ENCODE measurements at places on chromosomes 11 and 22.
A peak's percentile ranks its signal among the peaks of the same experiment; 100 is the strongest.

DNA sequence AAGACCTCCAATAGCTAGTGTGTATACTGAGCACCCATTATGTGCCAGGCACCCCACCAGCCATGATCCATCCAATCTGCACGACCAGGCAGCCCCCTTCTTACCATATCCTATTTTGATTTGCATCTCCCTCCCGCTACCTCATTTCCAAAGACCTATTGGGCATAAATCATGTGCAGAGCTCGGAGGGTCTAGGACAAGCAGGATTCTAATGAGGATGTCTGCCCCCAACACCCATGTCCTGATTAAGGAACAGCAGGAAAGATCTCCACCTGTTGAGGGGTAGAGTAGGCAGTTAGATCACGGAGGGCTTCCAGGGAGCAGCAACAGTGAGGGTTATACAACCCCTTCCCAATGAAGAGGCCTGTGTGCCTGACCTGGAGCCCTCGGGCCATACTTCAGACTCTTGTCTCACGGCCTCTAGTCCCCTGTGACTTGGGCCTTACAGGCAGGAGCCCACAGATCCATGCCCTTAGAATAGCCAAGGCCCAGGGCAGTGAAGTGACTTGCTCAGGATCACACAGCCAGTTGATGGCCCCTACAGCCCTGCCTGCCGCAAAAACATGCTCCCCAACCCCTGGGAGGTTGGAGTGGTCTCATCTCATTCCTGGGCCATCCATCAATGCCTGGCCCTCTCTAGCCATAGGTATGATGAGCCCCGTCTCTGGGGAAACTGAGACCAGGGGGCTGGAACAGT is 3.5 kb downstream of the RAB3IL1 start:
- DNase-seq: no peak

GRCh38 chr22:16609548-16610261 is 17.1 kb upstream of the CCT8L2 start:
- DNase-seq: no peak

- no peak for DNase-seq
Measured at GRCh38 chr22:43511276-43511910, 99.6 kb downstream of the MPPED1 start.

- DNase-seq: no peak
Measured at GRCh38 chr11:6417907-6418556, 862 bp downstream of the APBB1 start.

- no peak for DNase-seq
Measured at GRCh38 chr22:50282361-50283155, 12.4 kb upstream of the MAPK11 start.

DNA sequence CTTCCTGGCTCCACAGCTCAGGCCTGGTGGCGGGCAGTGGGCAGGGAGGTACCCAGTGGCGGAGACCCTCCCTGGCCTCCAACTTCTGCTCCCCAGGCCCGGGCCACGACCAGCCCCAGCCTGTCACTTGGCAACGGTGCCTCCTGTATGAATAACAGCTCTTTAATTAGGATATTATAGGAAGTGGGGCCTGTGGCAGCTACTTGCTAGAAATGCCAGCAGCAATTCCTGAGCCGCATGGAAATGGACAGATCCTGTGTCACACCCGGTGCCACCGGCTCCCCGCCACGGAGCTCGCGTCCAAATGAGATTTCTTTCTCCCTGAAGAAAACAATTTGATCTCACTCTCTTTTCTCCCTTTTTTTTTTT is 104.5 kb downstream of the CHST1 start:
- DNase-seq: no peak

DNA sequence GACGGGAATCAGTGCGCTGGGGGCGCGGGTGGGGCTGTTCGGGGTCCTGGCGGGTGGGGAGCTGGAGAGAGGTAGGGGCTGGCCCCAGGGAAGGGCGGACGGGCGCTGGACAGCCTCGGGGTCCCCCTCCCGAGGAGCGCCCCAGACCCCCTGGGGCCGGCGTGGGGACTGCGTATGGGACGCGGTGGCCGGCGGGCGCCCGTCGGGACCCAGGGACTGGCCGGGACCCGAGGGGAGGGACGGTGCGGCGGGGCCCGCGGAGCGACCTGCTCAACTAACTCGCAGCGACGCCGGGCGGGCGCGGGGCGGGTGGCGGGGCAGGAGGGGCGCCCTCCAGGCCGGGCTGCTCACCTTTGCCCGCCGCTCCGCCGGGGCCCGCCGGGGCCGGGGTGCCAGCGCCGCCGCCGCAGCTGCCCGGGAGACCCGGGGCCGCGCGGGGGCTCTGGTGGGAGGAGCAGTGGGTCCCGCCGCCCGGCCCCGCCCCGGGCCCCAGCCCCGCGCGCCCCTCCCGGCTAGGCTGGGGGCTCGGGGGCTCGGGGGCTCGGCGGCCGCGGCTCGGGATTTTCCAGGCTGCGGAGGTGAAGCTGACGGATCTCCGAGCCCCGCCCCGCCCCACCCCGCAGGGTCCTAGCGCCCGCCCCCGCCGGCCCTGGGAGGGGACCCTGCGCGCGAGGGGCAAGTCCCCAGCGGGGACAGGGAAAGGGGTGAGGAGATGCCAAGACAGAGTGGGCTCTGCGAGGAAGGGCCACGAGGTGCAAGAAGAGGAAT is 12.3 kb downstream of the STARD10 start:
- DNase-seq: peak; percentile 47

DNA sequence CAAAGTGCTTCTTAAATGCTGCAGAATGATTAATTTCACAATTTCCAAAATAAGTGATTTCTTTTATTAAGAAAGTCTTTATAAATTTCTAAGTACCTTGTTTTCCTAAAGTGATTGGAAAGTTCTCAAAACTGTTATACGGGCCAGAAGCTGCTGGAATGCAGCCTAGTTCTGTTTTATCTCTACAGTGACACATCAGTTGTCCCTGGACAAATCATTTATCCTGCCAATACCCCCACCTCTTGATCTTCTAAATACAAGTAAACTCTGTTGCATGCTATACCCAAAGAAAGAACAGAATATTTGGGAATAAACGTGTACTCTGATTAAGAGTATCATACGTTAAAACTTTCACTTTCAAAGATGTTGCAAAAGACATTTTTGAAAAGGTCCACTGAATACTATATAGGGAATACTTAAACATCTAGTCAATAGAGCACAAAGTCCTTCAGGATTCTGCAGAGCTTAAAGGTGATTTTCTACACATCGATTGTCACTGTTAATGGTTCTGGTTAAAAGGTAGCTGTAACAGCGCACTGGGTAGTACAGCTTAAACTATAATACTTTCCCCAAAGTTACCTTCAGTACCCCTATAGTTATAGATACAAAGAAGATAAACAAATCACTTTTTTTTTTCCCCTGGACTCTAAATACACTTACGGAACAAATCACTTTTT is 92.1 kb upstream of the APOA1 start:
- no peak for DNase-seq

DNA sequence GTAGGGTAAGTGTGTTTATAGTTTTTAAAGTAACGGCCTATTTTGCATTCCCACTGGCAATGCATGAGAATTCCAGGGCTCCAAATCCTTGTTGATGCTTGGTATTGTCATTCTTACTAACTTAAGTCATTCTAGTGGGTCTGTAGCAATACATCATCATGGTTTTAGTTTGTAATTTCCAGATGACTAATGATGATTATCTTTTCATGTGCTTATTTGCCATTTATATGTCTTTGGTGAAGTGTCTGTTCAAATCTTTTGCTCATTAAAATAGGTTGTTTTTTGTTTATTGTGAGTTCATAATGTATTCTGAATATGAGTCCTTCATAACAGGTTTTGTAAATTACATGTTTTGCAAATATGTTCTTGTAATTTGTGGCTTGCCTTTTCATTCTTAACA is 31.2 kb downstream of the MTMR3 start:
- DNase-seq: no peak

GRCh38 chr11:69674267-69674885 is 777 bp downstream of the LTO1 start:
- DNase-seq: no peak

- no peak for DNase-seq
Measured at GRCh38 chr11:57158180-57158579, 23.6 kb upstream of the LRRC55 start.

DNA sequence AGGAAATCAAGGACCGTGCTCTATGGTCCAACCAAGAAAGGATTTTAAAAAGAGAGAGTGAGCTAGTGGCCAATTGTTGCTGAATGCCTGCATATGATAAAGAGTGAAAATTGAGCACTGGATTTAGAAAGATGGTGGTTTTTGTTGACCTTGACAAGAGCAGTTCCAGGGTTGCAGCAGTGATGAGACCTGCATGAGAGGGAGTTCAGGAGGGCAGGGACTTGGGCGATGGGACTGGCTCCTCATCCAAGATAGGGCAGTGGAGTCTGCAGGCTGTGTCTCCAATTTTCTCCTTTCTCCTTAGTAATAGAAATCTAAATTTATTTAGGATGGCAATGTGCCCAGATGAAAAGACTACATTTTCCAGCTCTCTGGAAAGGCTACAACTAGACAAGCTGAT is 94.0 kb upstream of the B3GAT1 start:
- DNase-seq: no peak

- peak; percentile 67 for DNase-seq
Measured at GRCh38 chr22:31977141-31977841, 33.0 kb downstream of the YWHAH start.

DNA sequence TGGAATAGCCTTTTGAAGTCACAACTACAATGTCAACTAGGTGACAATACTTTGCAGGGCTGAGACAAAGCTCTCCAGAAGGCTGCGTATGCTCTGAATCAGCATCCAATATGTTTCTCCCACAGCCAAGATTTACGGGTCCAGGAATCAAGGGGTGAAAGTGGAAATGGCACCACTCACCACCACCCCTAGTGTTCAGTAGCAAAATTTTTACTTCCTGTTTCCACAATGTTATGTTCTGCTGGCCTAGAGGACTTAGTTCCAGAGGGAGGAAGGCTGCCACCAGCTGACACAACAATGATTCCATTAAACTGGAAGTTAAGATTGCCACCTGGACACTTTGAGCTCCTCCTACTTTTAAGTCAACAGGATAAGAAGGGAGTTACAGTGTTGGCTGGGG is 68.5 kb upstream of the MPEG1 start:
- DNase-seq: no peak

DNA sequence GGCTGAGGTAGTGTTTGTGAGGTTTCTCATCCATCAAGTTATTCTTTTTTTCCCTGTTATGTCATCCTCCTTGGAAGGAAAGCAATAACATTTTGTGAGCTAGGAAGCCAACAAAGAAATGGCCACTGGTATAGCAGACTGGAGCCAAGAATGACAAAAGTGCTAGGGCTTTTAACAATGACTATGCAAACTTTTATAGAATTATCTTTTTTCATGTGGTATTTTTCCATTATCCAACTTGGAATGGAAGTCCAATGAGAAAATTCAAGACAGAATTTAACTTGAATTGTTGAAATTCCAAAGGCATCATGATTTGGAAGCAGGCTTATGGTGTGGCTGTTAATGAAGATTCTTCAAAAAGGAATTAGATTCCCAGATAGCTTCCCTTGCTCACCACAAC is 216.4 kb upstream of the PDGFD start:
- DNase-seq: no peak

DNA sequence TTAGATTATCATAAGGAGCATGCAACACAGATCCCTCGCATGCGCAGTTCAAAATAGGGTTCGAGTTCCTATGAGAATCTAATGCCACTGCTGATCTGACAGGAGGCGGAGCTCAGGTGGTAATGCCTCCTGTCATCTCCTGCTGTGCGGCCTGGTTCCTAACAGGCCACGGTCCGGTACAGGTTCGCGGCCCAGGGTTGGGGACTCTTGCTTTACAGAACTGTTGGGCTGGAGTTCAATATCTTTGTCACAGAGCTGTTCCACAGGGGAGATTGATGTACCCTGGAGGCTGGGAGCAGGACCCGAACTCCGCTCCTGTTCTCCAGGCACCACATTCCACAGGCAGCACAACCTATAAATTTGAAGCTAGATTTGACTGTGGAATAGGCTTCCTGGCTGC is 358.1 kb upstream of the NARS2 start:
- no peak for DNase-seq

DNA sequence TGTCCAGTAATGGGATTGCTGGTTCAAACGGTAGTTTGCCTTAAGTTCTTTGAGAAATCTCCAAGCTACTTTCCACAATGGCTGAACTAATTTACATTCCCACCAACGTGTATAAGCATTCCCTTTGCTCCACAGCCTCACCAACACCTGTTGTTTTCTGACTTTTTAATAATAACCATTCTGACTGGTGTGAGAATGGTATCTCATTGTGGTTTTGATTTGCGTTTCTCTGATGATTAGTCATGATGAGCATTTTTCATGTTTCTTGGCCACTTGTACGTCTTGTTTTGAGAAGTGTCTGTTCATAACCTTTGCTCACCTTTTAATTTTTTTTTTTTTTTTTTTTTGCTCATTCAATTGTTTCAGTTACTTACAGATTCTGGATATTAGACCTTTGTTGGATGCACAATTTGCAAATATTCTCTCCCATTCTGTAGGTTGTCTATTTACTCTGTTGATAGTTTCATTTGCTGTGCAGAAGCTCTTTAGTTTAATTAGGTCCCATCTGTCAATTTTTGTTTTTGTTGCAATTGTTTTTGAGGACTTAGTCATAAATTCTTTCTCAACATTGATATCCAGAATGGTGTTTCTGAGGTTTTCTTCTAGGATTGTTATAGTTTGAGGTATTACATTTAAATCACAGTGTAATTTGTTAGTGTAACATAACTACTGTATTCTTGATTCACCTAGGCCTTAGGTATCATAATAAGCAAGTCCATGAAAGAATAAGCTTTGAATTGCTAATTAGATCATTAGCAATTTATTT is 33.0 kb downstream of the CCDC34 start:
- no peak for DNase-seq

DNA sequence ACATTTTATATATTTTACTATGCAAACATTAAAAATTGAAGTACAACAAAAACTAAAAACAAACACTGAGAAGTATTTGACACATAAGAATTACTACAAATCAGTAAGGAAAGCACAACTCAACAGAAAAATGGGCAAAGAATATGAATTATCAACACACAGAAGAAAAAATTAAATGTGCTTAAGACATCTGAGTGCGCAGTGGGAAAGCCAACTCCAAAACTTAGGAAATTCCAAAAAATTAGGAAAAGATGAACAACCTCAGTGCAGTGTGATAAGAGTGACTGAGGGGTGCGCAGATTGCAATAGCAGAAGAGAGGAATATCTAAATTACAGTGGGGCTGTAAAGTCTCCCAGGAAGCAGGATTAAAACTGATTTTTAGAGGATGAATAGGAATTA is 1.9 kb upstream of the TMEM41B start:
- no peak for DNase-seq

- no peak for DNase-seq
Measured at GRCh38 chr11:32006799-32007388, 84.0 kb upstream of the RCN1 start.

GRCh38 chr11:94662065-94662779 is 95.1 kb downstream of the PIWIL4 start:
- DNase-seq: no peak

GRCh38 chr22:39612811-39613548 is 42.4 kb downstream of the CACNA1I start:
- no peak for DNase-seq

GRCh38 chr11:44889266-44889665 is 61.4 kb downstream of the TP53I11 start:
- DNase-seq: no peak

All from T follicular helper cell (primary cell).